ENCODE measurements at places on chromosomes 6 and 20.

- DNase-seq, result no peak
Observed at GRCh38 chr6:163437466-163437865, 22.9 kb downstream of the QKI start.

- no peak for DNase-seq
Observed at GRCh38 chr6:42249279-42249678, 31.6 kb upstream of the MRPS10 start.

GRCh38 chr6:19608546-19608945 is 228.6 kb upstream of the ID4 start:
- DNase-seq, result no peak

DNA sequence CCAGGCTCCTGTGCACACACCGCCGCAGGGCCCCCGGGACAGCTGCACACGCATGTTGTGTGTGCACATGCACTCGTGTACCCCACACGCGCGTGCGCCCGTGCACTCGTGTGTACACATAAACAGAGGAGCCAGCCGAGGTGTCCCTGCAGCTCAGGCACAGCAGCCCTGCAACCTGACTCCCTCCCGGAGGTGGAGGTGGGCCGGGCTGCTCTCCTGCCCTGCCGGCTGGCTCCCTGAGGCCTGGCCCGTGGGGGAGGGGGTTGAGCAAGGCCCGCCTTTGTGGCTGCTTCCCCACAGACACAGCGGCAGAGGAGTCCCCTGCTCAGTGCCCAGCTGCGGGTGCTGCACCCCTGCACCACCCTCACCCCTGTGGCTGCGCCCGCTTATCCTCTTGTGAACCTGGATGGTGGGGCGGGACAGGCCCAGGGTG is 624 bp downstream of the RBBP8NL start:
- DNase-seq, result no peak

- no peak for DNase-seq
Observed at GRCh38 chr20:56922497-56922896, 293.4 kb downstream of the TFAP2C start.

- no peak for DNase-seq
Observed at GRCh38 chr6:26033941-26034354, 53.3 kb upstream of the HFE start.

- no peak for DNase-seq
Observed at GRCh38 chr20:3577366-3577765, 85.8 kb downstream of the GFRA4 start.

GRCh38 chr6:142406131-142406530 is 104.3 kb downstream of the ADGRG6 start:
- DNase-seq, result no peak

GRCh38 chr6:42378125-42378524 is 73.6 kb downstream of the TRERF1 start:
- no peak for DNase-seq

DNA sequence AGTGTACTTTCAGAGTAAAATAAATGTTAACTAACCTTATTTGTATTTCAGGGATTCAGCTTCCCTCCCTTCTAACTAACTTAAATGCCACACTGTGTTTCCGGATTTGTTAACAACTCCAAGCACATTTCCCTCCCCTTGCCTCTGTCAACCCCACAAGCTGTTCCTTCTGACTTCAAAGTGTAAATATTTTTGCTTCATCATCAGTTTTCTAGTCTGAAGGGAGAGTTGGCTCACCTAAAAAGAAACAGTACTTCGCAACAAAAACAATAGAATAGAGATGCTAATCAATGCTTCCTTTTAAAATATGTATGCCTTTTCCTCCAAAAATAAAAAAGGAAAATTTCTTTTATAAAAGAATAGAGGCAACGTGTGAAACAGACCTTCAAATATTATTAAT is 132.6 kb downstream of the THEMIS start:
- DNase-seq, result no peak

DNA sequence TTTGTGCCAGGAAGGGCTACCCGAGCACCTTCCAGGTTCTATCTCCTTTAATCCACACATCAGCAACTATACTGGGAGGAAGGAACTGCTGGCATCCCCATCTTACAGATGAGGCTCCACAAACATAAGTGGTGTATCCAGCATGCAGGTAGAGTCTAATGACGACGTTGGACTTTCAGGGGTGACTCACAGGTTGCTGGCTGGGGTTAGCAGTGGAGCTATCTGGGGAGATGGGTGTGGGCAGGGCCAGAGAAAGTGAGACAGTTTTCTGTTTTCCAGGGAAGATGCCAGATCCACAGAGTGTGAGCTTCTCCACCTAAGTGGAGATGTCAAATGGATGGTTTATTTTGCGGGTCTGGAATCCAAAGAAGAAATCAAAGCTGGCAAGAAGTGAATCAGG is 31.8 kb downstream of the CDH22 start:
- no peak for DNase-seq

DNA sequence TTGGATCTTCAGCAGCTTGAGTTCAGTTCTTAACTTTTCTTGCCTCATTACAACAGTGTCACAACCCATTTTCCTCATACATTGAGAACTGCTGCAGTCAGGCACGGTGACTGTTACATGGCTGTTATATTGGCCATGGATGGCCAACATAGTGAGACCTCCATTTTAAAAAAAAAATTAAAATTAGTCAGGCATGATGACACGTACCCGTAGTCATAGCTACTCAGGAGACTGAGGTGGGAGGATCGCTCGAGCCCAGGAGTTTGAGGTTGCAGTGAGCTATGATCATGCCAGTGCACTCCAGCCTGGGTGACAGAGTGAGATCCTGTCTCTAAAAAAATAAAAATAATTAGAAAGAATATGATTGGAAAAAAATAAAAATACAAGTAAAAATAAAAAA is 9.9 kb upstream of the MMP24 start:
- DNase-seq, result no peak

DNA sequence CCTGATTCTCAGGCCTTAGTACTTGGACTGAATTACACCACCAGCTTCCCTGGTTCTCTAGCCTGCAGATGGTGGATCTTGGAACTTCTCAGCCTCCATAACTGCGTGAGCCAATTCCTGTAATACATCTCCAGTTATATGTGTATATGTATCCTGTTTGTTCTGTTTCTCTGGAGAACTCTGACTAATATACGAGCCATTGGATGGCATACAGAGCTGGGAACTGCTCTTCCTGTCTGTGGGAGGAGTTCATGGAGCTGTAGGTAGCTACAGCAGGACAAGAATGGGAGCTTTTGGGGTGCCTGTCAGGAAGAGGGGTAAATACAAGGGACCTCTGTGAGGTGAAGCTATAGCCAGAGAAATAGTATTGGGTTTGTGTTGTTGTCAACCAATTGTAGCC is 41.2 kb downstream of the TMEM14A start:
- DNase-seq, result no peak

DNA sequence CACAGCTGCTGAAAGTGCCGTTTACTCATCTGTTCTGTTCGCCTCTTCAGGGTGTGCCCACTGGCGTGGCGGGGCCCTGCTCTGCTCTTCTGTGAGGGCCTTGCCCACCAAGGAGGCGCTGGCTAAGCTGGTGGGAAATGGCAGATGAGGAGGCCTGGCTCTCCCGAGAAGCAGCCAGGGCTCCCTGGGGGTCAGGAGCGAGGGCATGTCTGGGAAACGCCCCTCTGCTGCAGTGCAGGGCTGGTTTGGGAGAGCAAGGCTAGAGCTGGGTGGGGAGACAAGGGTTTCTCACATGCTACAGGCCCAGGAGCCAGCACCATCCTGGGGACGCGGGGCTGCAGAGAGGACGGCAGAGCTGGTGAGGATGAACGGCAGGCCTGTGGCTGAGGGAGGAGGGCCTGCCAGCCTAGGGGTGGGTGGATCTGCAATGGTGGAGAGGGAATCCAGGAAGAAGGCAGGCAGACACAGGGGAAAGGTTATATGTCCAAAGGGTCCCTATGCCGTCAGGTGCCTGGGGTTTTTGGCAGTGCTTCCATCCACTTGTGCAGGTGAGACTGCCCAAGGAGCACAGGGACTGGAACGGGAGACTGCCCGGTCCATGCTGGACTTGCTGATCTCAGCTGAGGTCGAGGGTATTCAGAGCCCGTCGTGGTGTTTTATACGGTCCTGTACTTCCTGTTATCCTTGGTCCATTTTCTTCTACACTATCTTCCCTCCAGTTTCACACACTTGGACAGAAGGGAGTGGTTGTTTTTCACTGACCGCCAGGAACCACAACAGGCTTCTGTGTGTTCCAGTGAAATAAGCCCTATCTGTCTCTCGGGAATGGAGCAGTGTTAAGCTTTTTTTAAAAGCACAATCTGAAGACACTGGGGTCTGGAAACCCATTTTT is 119.2 kb downstream of the SYCP2 start:
- DNase-seq, result no peak

- DNase-seq, result no peak
Observed at GRCh38 chr6:52176550-52176949, 9.6 kb upstream of the IL17A start.

- DNase-seq, result no peak
Observed at GRCh38 chr6:74510878-74511277, 695.0 kb downstream of the COL12A1 start.

GRCh38 chr6:52336919-52337561 is 24.9 kb upstream of the PAQR8 start:
- DNase-seq, result no peak

DNA sequence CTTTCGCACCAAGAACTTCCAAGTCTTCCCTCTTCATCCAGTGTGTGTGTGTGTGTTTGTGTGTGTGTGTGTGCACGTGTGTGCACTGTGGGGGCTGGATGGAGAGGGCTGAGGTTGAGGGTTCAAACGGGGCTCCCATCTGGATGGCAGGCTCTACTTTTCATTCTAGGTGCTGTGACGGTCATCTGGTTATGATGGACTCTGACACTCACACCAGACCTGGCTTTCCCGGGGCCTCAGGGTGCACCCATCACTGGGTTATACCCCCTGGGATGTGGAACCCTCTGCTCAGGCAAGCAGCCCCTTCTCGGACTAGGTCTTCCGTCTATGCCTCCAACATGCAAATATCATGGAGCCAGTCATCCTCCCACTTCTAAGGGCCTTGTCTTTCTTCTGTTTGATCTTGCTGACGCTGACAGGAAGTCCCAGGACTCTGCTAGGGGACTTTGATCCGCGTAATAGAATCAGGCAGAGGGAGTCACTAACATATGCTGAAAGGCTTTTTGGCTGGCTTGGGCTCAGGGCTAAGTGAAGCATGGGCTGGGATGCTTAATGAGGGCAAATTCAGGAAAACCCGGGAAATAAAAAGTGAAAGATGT is 313.6 kb downstream of the CDC5L start:
- no peak for DNase-seq

- no peak for DNase-seq
Observed at GRCh38 chr20:5221061-5221430, 94.2 kb downstream of the CDS2 start.

GRCh38 chr20:36493801-36494114 is 47.6 kb upstream of the MYL9 start:
- DNase-seq, result no peak

DNA sequence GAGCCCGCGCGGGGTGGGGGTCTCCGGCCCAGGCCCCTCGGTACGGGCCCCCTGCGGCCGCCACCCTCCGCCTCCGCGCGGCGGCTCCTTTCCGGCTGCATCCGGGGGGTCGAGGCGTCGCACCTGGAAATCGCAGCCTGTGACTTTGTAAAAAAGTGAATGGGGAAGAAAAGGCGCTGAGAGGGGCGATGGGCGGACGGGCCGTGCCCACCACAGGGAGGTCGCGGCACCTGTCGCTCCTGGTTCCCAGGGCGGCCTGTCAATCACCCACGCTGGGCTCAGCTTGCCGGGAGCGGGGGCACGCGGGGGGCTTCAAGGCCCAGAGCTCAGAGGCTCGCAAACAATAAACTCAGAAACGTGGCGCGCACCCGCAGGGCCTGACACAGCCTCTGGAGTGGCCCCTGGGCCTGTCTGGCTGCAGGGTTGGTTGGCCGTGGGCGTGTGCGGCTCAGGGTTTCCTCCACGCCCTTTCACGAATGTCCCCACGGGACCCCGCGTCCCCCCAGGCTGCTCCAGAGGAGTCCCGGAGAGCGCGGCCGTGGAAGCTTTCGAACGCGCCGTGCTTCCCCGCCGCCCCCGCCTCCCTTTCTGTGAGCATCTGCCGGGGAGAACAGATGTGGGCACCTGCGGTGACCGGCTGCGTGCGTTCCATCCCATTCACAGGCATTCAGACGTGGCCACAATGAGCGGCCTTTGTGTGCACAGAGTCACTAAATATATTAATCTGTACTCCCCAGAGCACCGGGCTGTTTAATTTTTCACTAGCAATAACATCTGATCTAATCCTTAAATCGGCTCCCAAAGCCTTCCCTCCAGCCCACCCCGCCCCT is 6.1 kb upstream of the DLL1 start:
- no peak for DNase-seq

GRCh38 chr6:35044145-35044745 is 96.9 kb downstream of the TCP11 start:
- DNase-seq, result no peak

- no peak for DNase-seq
Observed at GRCh38 chr6:133891149-133891926, 2.4 kb downstream of the TCF21 start.

- no peak for DNase-seq
Observed at GRCh38 chr6:123360359-123360758, 276.4 kb downstream of the TRDN start.

- DNase-seq, result no peak
Observed at GRCh38 chr20:19745106-19745505, 13.0 kb upstream of the RIN2 start.

DNA sequence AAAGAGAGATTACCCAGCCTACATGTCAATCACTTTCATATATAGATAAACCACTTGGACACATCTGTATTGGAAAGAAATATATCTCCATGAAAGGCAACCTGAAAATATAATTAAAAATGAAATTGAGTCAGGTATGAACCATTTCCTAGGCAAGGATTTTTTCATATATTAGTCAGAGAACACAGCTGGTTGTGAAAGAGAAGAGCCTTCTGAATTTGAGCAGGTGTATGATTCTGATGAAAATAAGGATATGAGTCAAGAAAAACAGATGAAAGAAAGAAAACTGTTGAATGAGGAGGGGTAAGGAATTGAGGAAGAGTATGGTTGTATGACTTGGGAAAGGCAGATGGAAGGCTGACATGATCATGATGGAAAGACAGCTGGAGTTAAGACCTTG is 441.1 kb downstream of the HAO1 start:
- no peak for DNase-seq

DNA sequence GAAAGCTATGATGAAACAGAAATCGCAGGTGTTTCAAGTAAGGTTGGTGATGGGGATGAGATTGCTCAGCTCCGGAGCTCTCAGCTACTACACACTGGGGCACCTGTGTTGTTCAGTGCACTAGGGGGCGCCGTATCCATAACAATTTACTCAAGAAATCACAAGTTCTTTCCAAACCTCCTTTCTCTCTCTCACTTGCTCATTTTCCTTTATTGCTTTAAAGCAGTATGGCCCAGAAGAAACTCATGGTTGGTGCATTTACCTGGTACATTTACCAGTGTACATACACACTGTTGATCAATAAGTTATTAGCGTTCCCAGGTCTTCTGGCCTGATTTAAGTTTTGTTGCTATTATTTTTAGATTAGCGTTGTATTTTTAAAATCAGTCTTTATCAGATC is 235.2 kb upstream of the TAB2 start:
- peak; percentile 49 for DNase-seq

- DNase-seq, result no peak
Observed at GRCh38 chr6:100538086-100538485, 73.4 kb upstream of the SIM1 start.

GRCh38 chr20:23631981-23632710 is 5.6 kb downstream of the CST3 start:
- DNase-seq, result no peak

Measured in stimulated activated CD8-positive, alpha-beta memory T cell treated with anti-CD3 and anti-CD28 coated beads, Interleukin-15, amount 100 ng/mL, for 4 hours (primary cell).